Fibroblast of upper back skin (primary cell): ENCODE measurements at places on chromosomes 2 and 18.

- DNase-seq, result peak; percentile 90
Measured at GRCh38 chr2:215684448-215685237, 248.8 kb upstream of the FN1 start.

DNA sequence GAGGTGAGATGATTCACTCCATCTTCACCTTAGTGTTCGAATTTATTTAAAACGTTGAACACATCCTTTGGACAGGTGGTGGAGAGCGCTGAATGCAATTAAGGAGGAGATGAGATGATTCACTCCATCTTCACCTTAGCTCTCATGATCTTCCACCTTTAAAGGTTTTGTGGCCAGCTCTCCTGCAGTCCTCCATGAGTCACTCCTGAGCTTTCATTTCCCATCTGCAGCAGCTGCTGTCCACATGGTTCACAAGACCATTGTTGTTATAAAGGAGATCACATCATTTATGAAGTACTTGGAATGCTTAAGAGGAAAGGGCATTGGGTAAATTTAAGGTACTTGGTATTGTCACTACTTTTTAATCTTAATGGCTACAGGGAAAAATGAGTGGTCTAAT is 298.5 kb downstream of the PAX3 start:
- peak; percentile 86 for DNase-seq

DNA sequence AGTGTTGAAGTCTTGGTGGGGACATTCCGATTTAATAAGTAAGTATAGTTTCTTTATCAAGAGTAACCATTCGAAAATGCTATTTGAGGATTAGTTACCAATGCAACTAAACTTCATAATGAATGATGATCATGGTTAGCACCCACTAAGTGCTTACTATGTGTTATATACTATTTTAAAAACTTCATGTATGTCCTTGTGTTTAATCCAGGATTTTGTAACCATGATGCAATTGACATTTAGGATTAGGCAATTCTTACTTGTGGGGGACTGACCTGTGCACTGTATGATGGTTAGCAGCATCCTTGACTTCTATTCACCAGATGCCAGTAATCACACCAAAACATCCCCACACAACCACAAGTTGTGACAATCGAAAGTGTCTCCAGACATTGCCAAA is 859.9 kb upstream of the FSHR start:
- DNase-seq, result no peak

GRCh38 chr2:85132834-85133637 is at the start of gene TCF7L1:
TCF7L1 (plus strand) TSS chr2:85133392; CDS start chr2:85133685, 293 bp downstream.
- DNase-seq, result peak; percentile 90

- no peak for DNase-seq
Measured at GRCh38 chr2:195490319-195490718, 166.7 kb upstream of the SLC39A10 start.

DNA sequence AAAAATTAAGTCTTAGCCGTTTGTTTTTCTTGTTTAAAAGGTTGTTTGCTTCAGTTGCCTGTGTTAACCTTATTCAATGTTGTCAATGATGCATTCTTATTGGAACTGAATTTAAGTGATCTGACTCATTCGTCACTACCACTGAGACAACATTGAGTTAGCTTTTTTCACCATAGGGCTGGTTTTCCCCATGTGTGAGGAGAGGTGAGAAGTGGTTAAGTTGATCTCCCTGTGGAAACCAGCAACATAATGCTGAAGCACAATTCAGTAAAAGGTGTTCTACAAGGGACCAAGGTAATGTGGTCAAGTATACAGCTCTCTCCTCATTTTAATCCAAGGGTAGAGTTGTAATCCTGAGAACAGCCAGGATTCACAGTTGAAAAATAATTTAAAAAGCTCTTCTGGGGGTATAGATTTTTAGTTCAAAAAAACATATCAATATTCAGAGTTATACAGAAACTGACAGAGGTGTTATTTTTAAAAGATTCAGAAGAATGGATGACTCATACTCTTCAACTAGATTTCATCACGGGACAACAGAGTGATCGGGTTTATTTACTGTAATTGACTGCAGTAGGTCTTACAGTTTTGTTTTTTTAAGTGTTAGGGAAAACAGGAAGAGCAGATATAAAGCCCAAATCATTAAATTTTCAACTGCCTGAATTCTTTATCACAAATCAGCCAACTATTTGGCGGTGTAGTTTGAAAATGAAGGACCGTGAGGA is 12.6 kb downstream of the NOP58 start:
- DNase-seq, result peak; percentile 32

- DNase-seq, result peak; percentile 46
Measured at GRCh38 chr18:48825101-48825745, 125.5 kb downstream of the SMAD7 start.

DNA sequence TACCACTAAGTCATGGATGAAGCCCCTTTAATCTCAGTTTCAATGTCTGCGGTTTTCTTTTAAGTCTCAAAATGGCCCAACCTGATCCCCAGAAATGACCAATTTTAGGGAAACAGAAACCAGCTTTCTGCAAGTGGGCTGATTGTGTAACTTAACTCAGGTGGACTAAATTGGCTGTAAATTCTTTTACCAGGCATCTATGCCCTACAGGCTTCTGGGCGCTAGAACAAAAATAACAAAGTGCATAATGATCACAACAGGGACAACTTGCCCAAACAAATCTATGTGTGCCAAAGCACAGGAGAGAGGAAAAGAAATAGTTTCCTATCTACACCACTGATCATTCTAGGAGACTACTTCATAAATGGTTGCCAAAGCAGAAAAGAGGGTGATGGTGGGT is 112.3 kb upstream of the SETBP1 start:
- no peak for DNase-seq

- peak; percentile 69 for DNase-seq
Measured at GRCh38 chr2:205754924-205755321, 72.6 kb downstream of the NRP2 start.

GRCh38 chr2:172398440-172398839 is 28.9 kb upstream of the ITGA6 start:
- DNase-seq, result no peak

DNA sequence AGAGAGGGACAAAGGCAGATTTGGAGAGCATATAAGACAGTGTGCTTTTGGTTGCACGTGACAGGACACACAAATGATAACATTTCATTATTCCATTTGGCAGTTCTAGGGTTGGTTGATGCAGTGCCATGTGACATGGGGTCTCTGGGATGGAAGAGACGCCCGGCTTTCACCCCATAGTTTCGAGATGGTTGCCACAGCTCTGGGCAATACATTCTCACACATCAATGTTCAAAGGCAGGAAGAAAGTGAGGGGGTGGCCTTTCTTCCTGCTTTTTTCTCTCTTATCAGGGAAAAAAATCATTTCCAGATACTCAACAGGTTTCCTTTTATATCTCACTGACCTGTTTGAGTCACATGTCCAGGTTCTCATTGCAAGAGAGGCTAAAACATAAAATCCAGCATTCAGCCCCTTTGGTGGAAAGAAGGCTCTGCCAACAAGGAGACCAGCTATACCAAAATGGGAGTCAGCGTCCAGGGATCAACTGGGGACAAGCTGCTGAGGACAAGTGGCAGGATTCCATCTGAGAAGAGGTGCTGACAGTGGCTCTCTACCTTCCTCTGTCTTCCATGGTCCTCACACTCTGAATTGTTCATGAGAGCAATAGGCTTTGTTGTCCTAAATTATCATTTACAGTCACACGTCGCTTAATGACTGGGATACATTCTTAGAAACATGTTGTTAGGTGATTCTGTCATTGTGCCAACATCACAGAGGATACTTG is 29.1 kb upstream of the ANKRD44 start:
- no peak for DNase-seq

DNA sequence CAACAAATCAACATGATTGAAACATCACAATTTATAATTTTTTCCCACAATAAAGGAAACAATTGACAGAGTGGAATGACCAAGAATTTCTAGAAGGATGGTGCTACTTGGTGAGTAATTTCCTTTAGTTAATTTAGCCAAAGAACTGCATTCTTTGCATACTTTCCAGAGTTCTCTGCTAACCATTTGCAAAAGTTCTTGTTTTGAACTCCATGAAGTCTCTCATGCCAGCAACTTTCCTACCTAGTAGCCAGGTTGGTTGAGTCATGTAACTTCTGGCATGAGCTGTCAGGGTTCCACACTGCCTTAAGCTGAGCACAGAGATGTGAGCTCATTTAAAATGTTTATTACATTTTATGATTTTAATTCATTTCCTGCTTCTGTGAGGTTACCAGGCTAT is 539.6 kb downstream of the PID1 start:
- DNase-seq, result peak; percentile 90
